ENCODE measurements at places on chromosomes 6 and 20.
A peak's percentile ranks its signal among the peaks of the same experiment; 100 is the strongest.

DNA sequence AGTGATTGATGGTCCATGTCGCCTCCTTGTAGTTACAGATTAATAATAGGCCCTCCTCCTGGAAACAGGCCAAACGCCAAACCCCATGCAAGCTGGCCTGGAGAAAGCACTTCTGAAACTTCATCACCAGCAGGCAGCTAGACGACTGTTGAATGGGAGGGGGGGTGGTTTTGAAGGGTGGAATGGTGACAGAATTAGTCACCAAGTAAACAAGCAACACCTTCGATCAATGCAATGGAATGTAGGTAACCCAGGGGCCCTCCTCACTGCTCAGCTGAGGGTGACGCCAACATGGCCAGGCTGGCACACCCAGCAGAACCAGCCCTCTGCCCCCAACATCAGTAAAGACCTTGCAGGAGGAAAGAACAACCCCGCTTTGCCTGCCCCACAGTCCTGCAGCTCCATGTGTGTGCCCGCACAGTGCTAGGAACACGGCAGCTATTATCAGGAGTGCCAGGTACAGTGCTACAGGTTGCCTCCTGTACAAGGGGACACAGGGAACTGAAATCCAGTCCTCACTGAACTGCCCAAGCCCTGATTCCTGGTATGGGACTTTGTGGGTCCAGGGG is 2.7 kb downstream of the BCAS1 start:
- no peaks in the 10 kb centered on the region for H3K27me3 ChIP-seq
- H3K4me3 ChIP-seq: peak overlapping the region; percentile 70
- peak overlapping the region; percentile 93 for H3K27ac ChIP-seq
- H3K4me1 ChIP-seq: peaks cover 35% of the 10 kb centered on the region

GRCh38 chr6:40588480-40588879 is 1.3 kb upstream of the LRFN2 start:
- no peak overlapping the region for H3K27ac ChIP-seq
- peaks cover 16% of the 10 kb centered on the region for H3K4me1 ChIP-seq
- no peaks in the 10 kb centered on the region for H3K36me3 ChIP-seq

DNA sequence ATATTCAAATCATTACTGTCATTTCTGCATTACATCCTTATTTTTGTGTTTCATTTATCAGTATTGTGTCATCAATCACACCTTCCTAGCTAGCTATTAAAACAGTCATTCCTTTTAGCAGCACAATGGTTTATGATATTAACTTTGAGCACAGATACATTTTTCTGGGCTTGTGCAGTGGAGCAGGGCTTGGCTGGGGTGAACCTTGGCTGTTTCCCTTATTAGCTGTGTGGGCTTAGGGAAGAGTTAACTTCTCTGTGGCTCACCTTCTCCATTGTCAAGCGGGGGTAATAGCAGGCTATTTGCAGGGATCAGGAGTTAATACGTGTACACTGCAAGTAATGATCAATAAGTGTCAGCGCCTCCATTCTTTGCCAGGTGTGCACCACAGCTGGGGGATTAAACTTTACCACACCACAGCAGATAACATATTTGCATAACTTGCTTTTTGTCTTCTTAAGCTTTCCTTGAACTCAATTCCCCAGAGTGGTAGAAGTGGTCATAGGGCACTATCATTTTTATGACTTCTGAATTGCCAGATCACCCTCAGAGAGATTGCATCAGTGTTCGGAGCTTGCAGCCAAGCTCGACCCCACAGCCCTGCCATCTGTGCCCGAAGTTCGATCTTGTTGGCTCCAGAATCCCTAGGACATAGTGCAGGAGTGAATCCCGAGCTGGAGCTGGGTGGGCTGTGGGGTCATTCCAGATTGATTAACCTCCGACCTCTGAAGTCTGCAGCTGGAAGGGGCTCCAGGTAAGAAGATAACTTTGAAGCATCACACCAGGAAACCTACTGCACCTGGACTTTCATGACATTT is 1.5 kb upstream of the PYGB start:
- peaks cover 21% of the 10 kb centered on the region for H3K27me3 ChIP-seq
- H3K4me1 ChIP-seq: peaks cover 32% of the 10 kb centered on the region
- H3K36me3 ChIP-seq: no peaks in the 10 kb centered on the region
- H3K27ac ChIP-seq: no peak overlapping the region
- no peak for DNase-seq

GRCh38 chr20:59829054-59829785 is 104.2 kb downstream of the SYCP2 start:
- no peaks in the 10 kb centered on the region for H3K36me3 ChIP-seq
- no peak overlapping the region for H3K27ac ChIP-seq
- no peak overlapping the region for H3K4me3 ChIP-seq
- H3K27me3 ChIP-seq: peaks cover 40% of the 10 kb centered on the region
- DNase-seq: no peak

GRCh38 chr6:78824045-78824444 is 43.3 kb upstream of the IRAK1BP1 start:
- no peaks in the 10 kb centered on the region for H3K36me3 ChIP-seq
- peaks cover 3% of the 10 kb centered on the region for H3K27me3 ChIP-seq
- no peaks in the 10 kb centered on the region for H3K4me1 ChIP-seq
- no peak for DNase-seq
- no peak overlapping the region for H3K4me3 ChIP-seq
- H3K27ac ChIP-seq: no peak overlapping the region

DNA sequence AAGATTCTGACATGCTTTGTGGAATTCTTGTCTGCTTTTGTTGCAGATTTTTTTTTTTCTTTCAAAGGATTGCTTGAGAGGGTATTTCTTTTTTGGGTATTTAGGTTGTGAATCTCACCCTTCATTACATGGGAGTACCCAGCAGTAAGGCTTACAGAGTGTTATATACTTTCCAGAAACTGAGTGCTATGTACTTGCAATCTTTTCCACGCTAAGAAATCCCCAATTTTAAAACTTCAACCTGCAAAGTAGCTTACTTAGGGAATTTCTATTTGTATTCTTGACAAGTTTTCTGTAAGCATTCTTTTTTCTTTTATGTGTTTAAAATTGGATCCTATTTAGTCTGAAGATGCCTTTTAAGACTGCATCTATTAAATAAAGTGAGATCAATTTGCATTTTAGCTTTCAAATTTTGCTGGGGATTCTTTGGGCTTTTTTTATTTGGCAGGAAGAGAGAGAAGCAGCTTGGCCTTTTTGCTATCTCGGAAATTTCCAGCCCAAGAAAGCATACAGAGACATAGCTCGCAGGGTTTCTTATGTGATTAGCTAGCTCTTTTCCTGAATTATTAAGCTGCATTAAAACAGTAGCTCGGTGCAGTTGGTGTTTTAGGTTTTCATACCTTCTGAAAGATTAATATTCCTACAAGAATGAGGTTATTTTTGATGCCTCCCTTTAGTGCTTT is 42.6 kb downstream of the KCNS1 start:
- H3K27ac ChIP-seq: no peak overlapping the region
- H3K36me3 ChIP-seq: peaks cover 22% of the 10 kb centered on the region
- H3K4me3 ChIP-seq: no peak overlapping the region
- DNase-seq: no peak
- no peaks in the 10 kb centered on the region for H3K27me3 ChIP-seq

DNA sequence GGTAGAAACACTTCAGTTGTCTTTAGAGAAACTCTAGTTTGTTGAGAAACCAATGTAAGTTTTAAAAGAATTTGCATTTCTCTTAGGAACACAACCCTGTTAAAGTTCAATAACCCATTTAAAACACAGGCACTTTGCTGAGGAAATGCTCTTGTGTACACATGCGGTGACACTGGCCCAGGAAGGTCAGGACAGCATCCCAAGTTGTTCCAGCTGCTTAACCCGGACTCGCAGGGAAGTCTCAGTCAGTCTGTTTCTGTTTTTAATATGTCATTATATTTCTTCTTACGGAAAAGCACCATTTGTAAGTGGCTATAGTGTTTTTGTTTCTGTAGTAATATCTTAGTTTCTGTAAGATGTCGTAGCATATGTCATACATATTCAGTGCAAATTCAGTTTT is 36.9 kb downstream of the RIN2 start:
- peaks cover 38% of the 10 kb centered on the region for H3K36me3 ChIP-seq
- no peak for DNase-seq
- H3K27ac ChIP-seq: no peak overlapping the region
- no peaks in the 10 kb centered on the region for H3K27me3 ChIP-seq

GRCh38 chr6:367891-368630 is 23.5 kb upstream of the IRF4 start:
- H3K27ac ChIP-seq: no peak overlapping the region
- H3K4me3 ChIP-seq: no peak overlapping the region
- peaks cover 19% of the 10 kb centered on the region for H3K27me3 ChIP-seq
- H3K36me3 ChIP-seq: no peaks in the 10 kb centered on the region
- no peaks in the 10 kb centered on the region for H3K4me1 ChIP-seq

DNA sequence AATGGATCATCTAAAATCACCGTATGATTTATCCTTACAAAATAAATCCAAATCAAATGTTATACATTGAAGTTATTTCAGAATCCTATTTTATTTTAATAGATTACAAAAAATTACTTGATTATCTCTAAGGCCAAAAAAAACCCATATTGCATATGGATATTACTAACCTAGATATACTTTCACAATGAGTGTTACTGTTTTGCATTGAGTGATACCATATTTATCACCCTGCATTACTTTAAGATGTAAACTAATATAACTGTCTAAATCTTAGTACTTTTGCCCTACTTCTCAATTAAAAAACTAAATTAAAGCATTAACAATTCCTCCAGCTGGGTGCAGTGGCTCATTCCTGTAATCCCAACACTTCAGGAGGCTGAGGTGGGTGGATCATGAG is 11.1 kb downstream of the PPIL4 start:
- peaks cover 32% of the 10 kb centered on the region for H3K36me3 ChIP-seq
- DNase-seq: no peak

DNA sequence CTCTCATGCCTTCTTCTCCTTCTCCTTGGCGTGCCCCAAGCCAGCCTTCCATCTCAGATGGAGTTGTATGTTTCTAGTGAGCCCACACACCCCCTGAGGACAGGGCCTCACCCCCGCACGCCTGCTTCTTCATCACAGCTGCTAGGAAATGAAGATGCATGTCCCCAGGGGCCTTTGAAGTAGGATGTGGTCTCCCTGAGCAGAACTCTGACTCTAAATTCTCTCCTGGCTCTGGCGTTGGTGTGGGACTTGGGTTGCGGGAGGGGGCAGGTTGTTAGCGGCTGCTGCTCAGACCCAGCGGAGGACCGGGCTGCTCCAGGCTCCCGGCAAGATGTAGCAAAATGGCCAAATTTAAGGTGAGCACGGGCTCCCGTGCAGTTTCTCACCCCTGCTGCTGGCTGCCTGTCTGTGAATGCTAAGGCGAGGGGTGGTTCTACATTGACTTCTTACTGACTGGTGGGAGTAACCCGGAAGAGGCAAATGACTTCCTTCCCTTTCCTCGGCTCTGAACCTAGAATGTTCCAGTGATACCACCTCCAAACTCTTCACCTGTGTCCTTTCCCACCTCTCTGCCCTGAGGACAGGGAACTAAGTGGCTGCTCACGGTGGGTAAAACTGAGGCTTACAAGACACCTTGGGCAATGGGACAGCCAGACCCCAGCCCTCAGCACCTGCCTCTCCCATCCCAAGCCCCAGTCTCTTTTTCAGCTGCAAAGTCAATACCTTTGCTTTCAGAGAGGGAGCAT is 8.8 kb downstream of the SYNJ2 start:
- H3K4me3 ChIP-seq: no peak overlapping the region
- H3K27ac ChIP-seq: no peak overlapping the region
- H3K27me3 ChIP-seq: no peaks in the 10 kb centered on the region
- peaks cover 9% of the 10 kb centered on the region for H3K36me3 ChIP-seq
- no peak for DNase-seq

- no peaks in the 10 kb centered on the region for H3K36me3 ChIP-seq
- no peak overlapping the region for H3K4me3 ChIP-seq
- H3K27ac ChIP-seq: peak overlapping the region; percentile 43
- H3K27me3 ChIP-seq: no peaks in the 10 kb centered on the region
- no peak for DNase-seq
- H3K4me1 ChIP-seq: peaks cover 17% of the 10 kb centered on the region
Measured at GRCh38 chr6:3841711-3842565, 7.2 kb upstream of the FAM50B start.

DNA sequence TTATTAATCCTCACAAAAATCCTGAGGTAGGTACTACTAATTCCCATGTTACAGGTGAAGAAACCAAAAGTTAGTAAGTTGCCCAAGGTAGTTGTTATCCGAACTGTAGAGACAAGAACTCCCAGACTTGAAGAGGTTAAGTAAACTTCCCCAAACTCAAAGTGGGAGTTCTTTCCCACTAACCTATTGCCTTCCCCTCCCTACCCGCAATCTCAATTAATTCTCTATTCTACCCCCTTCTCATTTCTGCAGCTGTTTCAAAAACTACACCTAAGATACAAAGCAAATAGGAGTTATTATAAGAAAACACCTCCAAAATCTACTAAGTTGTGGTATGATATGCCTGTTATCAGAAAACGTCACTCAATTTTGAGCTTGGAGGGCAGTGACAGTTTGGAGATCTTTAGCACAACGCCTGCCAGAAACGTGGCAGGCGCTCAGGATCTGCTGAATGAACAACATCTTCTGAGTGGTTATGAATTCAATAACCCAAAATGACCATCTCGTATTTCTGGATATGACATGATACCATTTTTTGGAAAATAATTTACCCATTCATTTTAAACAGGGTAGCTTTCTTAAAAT is 7.1 kb downstream of the CSNK2A1 start:
- H3K27me3 ChIP-seq: no peaks in the 10 kb centered on the region
- DNase-seq: no peak
- peak overlapping the region; percentile 83 for H3K27ac ChIP-seq
- peaks cover 38% of the 10 kb centered on the region for H3K36me3 ChIP-seq

GRCh38 chr6:7914991-7915789 is 4.6 kb upstream of the TXNDC5 start:
- H3K4me3 ChIP-seq: no peak overlapping the region
- H3K27ac ChIP-seq: no peak overlapping the region
- DNase-seq: peak; percentile 62
- no peaks in the 10 kb centered on the region for H3K4me1 ChIP-seq
- H3K36me3 ChIP-seq: no peaks in the 10 kb centered on the region

- no peak overlapping the region for H3K4me3 ChIP-seq
- H3K36me3 ChIP-seq: no peaks in the 10 kb centered on the region
- H3K27ac ChIP-seq: no peak overlapping the region
- H3K27me3 ChIP-seq: peaks cover 100% of the 10 kb centered on the region
Measured at GRCh38 chr6:28767691-28768090, 156.1 kb downstream of the TRIM27 start.

- no peaks in the 10 kb centered on the region for H3K36me3 ChIP-seq
- H3K4me3 ChIP-seq: no peak overlapping the region
- H3K27ac ChIP-seq: no peak overlapping the region
Measured at GRCh38 chr6:54266400-54266923, 41.8 kb upstream of the TINAG start.

DNA sequence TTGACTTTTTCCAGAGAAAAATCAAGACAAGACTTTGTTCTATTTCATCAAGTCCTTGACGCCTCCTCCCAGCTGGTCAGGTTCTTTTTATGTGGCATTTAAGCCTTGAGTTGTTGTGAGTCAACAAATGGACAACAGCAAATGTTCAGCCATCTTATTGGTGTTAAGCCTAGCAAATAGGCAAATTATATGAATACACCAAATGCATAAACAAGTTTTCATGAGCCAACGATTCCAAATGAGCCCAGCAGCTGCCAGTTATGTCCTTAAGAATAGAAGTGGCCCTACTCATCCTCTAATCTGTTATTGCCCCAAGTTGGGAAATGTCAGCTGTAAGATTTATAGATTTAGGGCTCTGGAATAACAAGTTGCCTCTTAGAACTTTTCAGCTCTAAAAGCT is 312.0 kb downstream of the SOX4 start:
- H3K4me1 ChIP-seq: peaks cover 43% of the 10 kb centered on the region

- H3K36me3 ChIP-seq: no peaks in the 10 kb centered on the region
- no peaks in the 10 kb centered on the region for H3K27me3 ChIP-seq
- no peak for DNase-seq
- H3K4me1 ChIP-seq: peaks cover 21% of the 10 kb centered on the region
- H3K4me3 ChIP-seq: peak overlapping the region; percentile 77
- H3K27ac ChIP-seq: peak overlapping the region; percentile 75
Measured at GRCh38 chr6:26175428-26176181, 88.4 kb downstream of the HFE start.

GRCh38 chr6:140855520-140855919 is 1277.2 kb upstream of the GJE1 start:
- H3K4me1 ChIP-seq: peaks cover 12% of the 10 kb centered on the region
- H3K27ac ChIP-seq: no peak overlapping the region
- H3K36me3 ChIP-seq: no peaks in the 10 kb centered on the region
- no peak overlapping the region for H3K4me3 ChIP-seq
